ENCODE measurements at places on chromosomes 11 and 22. TPM values are rescaled to one million over a fixed set of nuclear protein-coding genes. Genes with fewer than 3 reads are reported as not detected.
A peak's percentile ranks its signal among the peaks of the same experiment; 100 is the strongest.

GRCh38 chr11:120334332-120334731 lies 1.9 kb upstream of the ARHGEF12 start:
- H3K36me3 ChIP-seq: no peaks in the 10 kb centered on the region
- H3K27ac ChIP-seq: peak overlapping the region; percentile 94
- ATAC-seq: no peak

Gene NDUFC2
- 90.3 TPM for total RNA-seq

Gene ENTHD1
- 0.47 TPM for total RNA-seq

DNA sequence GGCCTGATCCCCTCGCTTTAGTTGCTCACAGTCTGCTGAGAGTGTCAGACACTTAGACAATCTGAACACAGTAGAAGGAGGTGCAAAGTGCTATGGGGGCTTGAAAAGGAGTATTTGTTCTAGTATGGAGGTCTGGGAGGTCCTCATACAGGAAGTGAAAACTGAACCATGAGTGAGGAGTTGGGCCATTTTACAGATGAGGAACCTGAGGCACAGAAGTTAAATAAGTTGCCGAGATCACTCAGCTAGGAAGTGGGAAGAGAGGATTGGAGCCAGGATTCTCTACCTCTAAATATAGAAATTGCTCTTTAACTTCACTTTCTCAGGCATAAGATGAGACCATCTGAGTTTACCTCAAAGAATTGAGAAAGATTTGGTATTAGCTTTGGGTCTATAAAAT lies 4.0 kb upstream of the NEU3 start:
- no peaks in the 10 kb centered on the region for H3K27me3 ChIP-seq
- no peak overlapping the region for H3K4me3 ChIP-seq
- H3K36me3 ChIP-seq: no peaks in the 10 kb centered on the region
- no peak for ATAC-seq

DNA sequence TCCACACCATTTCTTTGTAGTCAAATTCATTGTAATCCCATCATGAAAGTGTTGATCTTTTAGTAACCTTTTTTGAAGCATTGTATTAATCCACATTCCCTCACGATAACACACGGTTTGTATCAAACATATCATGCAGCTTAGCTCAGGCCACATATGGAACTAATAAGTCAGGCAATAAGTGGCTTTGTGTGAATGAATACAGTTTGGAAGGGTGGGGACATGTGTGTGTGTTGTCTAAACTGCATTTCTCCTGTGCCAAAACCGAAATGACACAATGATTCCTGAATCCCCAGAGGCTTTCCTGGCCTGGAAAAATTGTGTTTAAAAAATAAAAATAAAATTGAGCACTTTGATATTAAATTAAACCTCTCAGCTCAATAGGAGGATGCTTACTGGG lies 98.3 kb downstream of the WNT11 start:
- no peak overlapping the region for H3K4me3 ChIP-seq
- H3K36me3 ChIP-seq: no peaks in the 10 kb centered on the region
- no peak for ATAC-seq
- no peaks in the 10 kb centered on the region for H3K4me1 ChIP-seq
- no peak overlapping the region for H3K27ac ChIP-seq

Gene SYT12
- total RNA-seq: not detected

Gene SLC43A3
- total RNA-seq: 75.9 TPM
